Fibroblast of skin of back (primary cell): ENCODE measurements at places on chromosomes 11 and 22.

GRCh38 chr11:133082453-133082781 lies 449.9 kb downstream of the OPCML start:
- peak; percentile 21 for DNase-seq

DNA sequence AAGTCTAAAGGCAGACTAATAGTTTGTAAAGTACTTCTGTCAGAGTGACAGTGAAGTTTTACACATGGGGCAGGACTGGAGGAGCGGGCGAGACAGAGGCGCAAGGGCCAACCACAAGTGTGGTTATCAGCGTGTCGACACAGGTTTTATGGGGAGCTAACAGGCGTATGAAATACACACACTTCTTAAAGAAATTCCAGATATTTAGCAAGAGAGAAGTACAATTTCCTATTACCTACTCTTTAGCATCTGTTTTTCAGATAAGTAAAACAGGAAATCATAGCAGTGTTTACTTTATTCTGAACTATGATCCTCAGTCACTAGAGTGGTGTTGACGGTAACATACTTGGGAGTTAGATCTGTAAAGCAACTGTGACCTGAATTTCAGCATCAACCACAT lies 22.5 kb downstream of the VSIG10L2 start:
- no peak for DNase-seq

DNA sequence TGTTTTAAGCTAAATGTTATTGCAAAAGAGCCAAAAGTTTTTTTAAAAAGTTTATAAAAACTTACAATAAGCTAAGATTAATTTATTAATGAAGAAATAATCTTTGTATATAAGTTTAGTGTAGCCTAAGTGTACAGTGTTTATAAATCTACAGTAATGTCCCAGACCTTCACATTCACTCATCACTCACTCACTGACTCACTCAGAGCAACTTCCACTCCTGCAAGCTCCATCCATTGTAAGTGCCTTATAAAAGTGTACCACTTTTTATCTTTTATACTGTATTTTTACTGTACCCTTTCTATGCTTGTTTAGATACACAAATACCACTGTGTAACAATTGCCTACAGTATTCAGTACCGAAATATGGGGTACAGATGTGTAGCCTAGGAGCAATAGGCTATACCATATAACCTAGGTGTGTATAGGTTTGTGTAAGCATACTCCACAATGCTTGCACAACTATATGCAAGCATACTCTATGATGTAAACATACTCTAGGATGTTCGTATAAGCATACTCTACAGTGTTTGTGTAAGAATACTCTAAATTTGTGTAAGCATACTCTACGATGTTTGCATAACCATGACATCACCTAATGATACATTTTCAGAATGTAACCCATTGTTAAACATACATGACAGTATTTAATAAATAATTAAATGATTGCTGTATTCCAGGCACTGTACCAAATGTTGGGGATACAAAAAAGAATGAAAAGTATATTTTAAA lies 953.0 kb downstream of the KCNA4 start:
- peak; percentile 39 for DNase-seq

DNA sequence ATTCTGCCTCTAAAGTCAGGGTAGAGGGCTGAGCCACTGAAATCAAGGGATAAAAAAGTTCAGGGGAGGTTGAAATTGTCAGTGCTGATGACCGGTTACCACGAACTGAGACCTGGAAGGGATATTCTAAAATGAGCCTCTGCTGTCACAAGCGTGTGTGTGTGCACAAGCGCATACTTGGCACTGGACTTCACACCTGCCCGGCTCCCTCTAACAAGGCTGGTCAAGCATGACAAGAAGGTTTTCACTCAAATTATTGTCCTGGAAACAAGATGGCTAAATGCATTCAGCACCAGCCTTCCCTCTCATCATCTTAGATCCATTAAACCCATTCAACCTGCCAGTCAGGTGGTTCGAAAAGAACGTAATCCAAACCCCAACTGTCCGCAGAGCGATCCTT lies 54.8 kb upstream of the CECR2 start:
- DNase-seq, result no peak

- DNase-seq, result peak; percentile 34
Measured at GRCh38 chr22:40326905-40327735, 19.2 kb upstream of the ADSL start.

GRCh38 chr22:46366801-46367706 lies 31.5 kb downstream of the TRMU start:
- no peak for DNase-seq

- no peak for DNase-seq
Measured at GRCh38 chr22:29342177-29342576, 26.7 kb upstream of the RASL10A start.

- no peak for DNase-seq
Measured at GRCh38 chr11:12259956-12260355, 117.4 kb upstream of the PARVA start.

DNA sequence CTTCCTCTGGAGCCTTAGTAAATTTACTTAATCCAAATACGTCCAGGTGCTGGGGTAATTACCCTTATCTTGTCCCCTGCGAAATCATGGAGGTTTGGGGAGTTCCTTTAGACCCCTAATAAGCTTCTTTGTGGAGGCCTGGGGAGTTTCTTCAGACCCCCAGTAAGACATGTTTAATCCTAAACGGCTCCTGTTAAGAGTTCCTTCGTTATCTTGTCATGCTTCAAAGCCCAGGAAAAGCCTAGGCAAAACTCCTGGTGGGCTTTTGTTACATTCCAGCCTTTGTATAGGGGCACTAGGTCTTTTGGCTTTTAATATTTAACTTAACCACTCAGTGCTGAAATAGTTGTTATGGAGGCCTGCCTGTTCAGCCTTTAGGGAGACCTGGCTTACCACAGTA lies 18.1 kb upstream of the PAMR1 start:
- no peak for DNase-seq

DNA sequence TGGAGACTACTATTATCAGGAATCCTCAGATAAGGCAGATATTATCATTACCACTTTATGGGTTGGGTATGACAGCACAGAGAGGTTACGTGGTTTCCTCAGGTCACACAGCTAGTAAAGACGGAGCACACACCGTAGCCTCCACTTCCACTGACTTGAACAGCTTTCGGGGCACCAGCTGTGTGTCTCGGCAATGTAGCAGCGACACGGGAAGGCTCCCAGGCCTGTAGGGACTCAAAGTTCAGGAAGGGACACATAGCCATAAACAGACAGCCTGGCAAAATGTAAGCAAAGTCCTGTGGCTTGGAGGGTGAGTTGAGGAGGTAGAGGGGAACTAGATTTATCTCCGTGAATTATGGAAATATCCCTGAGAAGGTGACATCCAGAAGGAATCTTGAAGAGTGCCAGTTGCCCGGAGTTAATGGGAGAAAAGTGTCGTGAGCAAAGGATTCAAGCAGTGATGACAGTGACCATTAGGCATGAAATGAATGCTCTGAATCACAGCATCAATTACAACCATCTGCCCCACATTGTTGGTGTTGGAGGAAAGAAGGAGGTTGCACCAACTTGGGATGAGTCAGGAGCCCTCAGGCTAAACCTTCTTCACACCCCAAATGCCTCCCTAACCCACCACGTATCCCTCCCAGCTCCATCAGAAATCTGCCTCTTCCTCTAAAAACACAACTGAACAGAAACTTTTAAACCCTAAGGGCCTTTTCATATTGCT lies 106.7 kb upstream of the ASPHD2 start:
- peak; percentile 100 for DNase-seq

DNA sequence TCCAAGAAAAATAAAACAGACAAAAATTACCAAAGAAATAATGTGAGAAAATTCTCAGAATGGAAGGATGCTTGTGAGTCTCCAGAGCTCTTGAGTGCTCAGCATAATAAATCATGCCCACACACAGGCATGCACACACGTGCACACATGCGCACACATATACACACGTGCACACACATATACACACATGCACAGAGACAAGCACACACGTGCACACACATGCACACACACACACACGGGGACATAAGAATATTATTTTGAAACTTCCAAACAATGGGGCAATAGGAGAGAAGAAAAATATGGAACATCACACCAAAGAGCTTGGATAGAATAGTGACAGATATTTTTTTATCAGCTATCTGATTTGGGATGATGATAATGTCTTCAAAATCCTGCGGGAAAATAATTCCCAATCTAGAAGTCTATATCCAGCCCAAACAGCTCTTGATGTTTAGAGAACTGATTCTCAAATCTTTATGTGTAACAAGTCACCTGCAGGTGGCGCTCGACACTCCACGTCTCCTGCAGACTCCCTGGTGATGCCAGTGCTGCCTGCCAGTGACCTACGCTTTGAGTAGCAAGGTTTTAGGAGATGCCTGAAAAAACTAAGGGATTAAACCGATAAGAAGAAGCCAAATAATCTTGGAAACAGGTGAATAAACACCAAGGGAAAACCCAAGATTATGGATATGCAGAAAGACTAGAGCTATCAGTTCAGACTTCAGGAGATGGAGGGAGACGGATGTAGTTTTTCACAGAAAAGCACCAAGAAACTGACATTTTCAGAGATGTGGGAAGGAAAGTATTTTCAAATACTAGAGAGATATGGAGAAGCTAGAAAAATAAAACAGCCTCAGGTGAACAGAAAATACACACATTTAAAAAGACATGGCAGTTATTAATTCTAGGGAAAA lies 743.6 kb downstream of the ETS1 start:
- peak; percentile 66 for DNase-seq

DNA sequence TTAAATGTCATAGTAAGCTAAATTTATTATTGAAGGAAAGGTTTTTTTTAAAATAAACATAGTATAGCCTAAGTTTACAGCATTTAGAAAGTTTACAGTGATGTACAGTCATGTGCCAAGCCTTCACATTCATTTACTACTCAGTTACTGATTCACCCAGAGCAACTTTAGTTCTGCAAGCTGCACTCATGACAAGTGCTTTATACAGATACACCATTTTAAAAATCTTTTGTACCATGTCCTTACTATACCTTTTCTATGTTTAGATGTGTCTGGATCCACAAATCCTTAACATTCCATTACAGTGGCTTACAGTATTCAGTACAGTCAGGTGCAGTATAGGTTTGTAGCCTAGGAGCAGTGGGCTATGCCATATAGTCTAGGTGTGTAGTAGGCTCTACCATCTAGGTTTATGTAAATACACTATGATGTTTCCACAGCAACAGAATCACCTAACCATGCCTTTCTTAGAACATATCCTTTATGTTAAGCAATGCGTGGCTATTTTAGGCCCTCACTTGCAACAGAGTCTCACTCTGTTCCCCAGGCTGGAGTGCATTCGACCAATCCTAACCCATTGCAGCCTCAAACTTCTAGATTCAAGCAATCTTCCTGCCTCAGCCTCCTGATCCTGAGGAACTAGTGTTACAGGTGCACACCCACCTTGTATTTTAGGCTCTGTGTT lies 79.5 kb upstream of the SLC25A18 start:
- no peak for DNase-seq

GRCh38 chr11:9527481-9528135 lies 45.9 kb upstream of the WEE1 start:
- DNase-seq, result peak; percentile 75

- DNase-seq, result no peak
Measured at GRCh38 chr11:134413043-134413825, 1.2 kb upstream of the B3GAT1 start.

GRCh38 chr22:46761539-46762237 lies 762 bp upstream of the TBC1D22A start:
- DNase-seq, result no peak

- DNase-seq, result peak; percentile 21
Measured at GRCh38 chr22:44538051-44538450, 40.0 kb upstream of the RTL6 start.

DNA sequence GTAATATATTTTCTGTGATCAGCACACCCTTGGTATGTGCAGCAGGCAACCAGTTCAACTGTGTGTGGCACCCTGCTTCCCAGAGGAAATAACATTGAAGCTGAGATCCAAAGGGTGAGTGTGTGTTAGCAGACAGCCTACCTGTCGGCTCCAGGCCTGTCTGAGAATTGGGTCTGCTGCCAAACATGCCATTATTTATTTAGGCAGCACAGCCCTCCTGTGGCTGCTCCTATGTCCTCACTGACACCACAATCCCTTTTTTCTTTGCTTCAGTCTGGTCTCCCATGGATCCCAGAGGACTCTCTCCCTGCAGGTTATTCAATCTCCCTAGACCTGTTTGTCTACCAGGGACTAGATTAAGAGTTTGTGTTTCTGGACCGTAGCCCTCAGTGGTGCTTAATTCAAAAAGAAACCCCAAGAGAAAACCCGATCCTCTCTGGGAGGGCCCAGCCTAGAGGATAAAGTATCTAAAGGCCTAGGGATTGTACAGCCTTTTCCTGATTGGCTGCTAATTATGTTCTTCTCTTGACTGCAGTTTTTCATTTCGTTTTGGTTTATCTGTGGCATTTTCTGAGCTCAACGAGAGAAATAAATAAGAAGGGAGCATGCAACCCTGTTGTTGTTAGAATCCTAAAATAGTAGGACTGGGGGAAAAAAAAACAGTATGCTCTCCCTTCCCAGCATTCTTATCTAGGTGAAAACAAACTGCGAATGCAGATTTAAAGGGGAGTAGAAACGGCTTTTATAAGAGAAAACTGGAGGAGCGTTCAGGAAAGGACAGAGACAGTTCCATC lies 24.1 kb downstream of the KCNE3 start:
- no peak for DNase-seq

GRCh38 chr11:72058416-72059034 lies 21.8 kb downstream of the NUMA1 start:
- peak; percentile 90 for DNase-seq

- no peak for DNase-seq
Measured at GRCh38 chr11:34595391-34595790, 25.5 kb upstream of the EHF start.

- no peak for DNase-seq
Measured at GRCh38 chr11:772429-773390, 4.6 kb downstream of the GATD1 start.

DNA sequence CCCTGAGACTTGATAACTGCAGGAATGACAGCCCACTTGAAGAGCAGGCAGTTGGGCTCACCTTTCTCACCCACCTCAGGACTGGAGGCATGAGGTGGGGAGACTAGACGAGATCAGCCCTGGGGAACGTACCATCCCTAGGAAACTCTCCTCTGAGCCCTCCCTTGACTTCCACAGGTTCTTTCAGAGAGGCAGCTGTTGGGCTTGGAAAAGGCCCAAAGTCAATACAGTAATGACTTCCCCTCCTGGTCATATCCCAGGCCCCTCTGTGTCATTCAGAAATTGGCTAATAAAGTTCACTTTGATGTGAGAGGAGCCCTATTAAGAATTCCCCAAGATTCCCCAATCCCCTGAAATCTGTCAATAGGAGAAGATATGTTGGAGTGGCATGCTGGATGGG lies 5.8 kb upstream of the NECTIN1 start:
- DNase-seq, result no peak

DNA sequence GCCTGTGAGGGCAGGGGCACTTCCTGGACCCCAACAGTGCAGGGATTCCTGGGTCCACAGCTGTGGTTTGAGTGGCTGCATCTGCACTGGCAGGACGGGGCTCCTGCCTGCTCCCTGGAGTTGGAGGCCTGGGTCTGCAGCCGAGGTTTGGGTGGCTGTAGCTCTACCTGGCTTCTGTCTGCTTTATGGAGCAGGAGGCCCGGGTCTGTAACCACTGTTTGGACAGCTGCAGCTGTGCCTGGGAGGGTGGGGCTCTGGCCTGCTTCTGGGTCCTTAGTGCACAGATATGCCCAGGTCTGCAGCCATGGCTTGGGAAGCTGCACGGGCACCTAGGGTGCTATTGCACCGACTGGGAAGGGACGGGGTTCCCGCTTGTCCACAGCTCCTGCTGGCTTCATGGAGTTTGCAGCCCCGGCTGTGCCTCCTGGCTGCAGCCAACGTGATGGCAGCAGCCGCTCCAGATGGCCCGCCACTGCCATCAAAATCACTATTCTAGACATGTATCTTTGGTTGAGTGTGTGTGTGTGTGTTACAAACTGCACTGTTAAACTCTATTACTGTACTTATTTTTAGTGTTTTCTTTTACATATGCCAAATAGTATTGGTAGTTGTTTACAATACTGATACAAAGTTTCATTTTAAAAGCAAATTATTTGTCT lies 412.3 kb upstream of the KIRREL3 start:
- no peak for DNase-seq
